ENCODE measurements at places on chromosomes 1 and 21. TPM values are rescaled to one million over a fixed set of nuclear protein-coding genes. Genes with fewer than 3 reads are reported as not detected.

The OR10J1 gene
- not detected for total RNA-seq

The HTR6 gene
- total RNA-seq, result not detected

The KLF17 gene
- total RNA-seq, result not detected

The GGPS1 gene
- total RNA-seq, result 29.5 TPM

- no peak for DNase-seq
These were observed 119.7 kb downstream of the GDAP2 start for GRCh38 chr1:117809764-117810163.

GRCh38 chr1:193019442-193020026 is 39.6 kb downstream of the UCHL5 start:
- DNase-seq, result peak; percentile 26

GRCh38 chr21:31946231-31946630 is 73.4 kb downstream of the HUNK start:
- DNase-seq, result no peak

DNA sequence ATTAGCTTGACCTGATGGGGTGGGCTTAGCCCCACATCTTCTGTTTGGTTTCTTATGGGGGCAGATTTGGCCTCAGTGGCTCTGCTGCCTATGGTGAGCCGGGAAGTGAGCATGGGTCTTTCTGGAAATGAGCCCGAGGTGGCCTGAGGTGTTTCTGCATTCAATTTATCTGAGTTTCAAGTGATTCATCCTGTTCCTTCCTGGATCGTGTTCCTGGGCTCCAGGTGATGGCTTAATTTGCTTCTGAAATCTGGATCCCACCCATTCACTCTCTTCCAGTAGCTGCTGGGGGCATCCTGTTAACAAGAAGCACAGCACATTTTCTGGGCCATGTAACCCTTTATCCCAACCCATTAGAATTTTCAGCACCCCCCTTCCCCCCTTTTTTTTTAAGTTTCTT is 324.6 kb downstream of the CAMTA1 start:
- DNase-seq, result peak; percentile 49

DNA sequence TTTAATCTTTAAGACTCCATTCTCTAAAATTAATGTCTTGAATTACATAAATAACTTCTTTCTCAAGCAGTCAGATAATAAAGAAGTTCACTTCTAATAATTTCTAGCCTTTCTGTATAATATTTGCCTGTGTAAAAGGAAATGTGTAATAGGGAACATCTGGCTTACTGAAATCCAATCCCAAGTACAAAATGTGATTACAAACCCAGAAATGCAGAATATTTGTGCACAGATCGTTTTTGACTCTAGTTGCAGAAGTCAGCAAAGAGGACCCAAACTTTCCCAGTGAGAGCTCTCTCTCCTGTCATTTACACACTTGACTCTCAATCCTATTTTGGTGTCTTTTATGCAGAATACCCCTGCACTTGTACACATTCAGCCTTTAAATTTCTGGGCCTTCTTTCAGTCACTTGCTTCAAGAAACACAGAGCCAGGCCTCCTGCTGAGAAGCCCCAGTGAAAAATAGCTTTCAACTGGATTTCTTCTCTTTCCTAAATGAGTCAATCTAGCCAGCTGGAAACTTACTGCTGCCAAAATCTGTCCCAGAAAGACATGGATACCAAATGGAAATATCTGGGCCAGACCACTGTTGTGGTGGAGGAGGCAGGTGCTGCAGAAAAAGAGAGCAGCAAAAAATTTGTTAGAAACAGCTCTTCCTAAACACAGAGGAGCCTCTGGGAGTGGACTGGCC is 68.5 kb upstream of the ADAM30 start:
- no peak for DNase-seq

GRCh38 chr1:108560189-108560873 is 431 bp downstream of the EEIG2 start:
- no peak for DNase-seq

DNA sequence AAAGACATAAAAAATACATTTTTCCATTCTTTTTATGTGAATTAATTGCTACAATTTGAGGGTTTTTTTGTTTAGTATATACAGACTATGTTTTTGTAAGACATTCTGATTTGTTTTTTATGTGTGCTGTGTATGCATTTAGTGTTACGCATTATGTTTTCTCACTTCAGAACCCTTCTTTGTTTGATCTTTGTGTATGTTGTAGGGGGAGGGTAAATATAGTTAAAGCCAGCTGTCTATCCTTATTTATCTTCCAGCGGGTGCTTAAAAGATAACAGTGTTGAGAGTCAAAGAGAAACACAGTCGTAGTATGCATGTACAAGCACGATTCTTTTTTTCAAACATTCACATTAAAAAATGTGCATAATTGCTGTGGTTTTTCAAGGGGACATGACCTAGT is 97.5 kb upstream of the KIAA1614 start:
- DNase-seq, result no peak

GRCh38 chr1:112396653-112397471 is 848 bp downstream of the CTTNBP2NL start:
- DNase-seq, result no peak

GRCh38 chr1:93995837-93996536 is 86.8 kb upstream of the GCLM start:
- no peak for DNase-seq

DNA sequence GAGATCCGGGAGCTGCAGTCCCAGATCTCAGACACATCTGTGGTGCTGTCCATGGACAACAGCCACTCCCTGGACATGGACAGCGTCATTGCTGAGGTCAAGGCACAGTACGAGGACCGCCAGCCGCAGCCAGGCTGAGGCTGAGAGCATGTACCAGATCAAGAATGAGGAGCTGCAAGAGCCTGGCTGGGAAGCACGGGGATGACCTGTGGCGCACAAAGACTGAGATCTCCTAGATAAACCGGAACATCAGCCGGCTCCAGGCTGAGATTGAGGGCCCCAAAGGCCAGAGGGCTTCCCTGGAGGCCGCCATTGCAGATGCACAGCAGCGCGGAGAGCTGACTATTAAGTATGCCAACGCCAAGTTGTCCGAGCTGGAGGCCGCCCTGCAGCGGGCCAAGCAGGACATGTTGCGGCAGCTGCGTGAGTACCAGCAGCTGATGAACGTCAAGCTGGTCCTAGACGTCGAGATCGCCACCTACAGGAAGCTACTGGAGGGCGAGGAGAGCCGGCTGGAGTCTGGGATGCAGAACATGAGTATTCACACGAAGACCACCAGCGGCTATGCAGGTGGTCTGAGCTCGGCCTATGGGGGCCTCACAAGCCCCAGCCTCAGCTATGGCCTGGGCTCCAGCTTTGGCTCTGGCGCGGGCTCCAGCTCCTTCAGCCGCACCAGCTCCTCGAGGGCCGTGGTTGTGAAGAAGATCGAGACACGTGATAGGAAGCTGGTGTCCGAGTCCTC is 25.5 kb downstream of the ETV3L start:
- DNase-seq, result peak; percentile 60

DNA sequence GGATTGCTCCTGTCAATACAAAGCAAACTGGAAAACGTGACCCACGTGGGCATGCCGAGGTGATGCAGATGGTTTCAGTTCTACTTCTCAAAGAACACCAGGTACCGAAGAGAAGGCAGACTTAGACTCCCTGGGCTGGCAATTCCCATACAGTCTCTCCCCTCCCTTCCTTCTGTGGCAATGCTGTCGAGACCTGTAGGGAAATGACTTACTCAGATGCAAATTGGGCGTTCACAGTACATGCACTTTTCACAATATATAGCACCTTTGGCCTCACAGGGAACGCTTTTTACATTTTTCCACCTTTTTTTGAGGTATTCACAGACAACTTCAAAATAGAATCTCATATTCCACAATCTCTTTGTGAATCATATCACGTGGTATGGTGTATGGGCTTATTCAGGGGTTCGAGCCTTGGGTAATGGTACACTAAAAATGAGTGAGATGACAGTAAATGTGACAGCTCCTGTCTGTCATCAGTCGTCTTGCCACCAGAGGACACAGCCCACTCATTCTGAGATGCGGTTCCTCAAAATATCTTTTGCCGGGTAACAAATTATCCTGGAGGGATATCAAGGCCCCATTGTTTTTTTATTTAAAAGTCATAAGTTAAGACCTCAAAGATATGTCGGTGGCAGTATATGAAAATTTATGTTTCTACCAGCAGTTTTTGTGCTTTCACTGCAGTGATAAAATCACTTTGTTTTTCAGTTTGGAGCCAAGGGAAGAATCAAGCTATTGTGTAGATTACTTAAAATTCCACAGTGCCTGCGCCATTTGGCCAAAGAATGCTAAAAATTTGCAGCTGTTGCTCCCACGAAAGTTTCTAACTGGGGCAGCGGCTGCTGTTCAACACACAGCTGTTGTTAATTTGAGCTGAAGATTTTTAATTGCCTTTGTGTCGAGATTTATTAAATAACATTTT is 168.4 kb downstream of the ZZZ3 start:
- peak; percentile 86 for DNase-seq
